CD4-positive, alpha-beta T cell treated with Interleukin-2 at 100 ng/mL for 4 hours (primary cell): ENCODE measurements at places on chromosomes 4 and X.

DNA sequence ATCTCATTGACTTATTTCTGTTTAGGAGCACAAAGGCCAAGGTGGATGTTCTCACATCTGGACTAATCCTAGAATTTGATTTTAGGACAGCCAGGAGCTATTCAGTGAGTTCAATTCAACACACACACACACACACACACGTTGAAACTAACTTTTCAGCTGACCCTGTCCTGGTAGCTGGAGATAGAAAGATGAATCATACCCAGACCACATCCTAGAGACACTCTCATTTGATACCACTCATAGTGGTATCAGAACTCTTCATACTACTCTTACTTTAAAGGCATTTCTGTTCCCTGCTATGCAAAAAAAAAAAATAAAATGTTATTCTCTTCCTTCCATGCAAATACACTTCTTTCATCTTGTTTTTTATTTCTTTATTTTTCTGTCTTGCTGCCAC, 36.7 kb downstream of the KLF8 start:
- no peak for DNase-seq

DNA sequence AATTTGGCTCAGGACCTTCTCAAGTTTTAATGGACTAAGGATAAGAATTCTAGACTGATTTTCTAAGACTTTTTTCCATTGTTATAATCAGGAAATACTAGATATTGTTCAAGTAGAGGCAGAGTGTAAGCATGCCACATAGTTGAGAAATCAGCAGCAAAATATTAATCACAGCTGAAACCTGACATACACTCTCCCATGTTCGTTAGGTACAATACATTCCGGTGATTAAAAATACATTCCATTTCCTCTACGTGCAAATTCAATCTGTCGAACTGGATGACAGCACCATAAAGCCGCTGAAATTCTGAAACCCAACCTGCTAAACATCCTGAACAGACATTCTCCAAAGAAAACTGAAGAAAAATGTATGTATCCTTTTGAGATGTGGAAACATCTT, 587.6 kb upstream of the DIPK2B start:
- no peak for DNase-seq

- no peak for DNase-seq
These were observed 98.4 kb downstream of the AREG start for GRCh38 chr4:74543231-74543781.

GRCh38 chr4:52299120-52299519, 248.0 kb downstream of the SPATA18 start:
- no peak for DNase-seq

- no peak for DNase-seq
These were observed 13.4 kb downstream of the TBC1D9 start for GRCh38 chr4:140742838-140743193.

- no peak for DNase-seq
These were observed 148.9 kb downstream of the ADAM29 start for GRCh38 chr4:175066923-175067627.

DNA sequence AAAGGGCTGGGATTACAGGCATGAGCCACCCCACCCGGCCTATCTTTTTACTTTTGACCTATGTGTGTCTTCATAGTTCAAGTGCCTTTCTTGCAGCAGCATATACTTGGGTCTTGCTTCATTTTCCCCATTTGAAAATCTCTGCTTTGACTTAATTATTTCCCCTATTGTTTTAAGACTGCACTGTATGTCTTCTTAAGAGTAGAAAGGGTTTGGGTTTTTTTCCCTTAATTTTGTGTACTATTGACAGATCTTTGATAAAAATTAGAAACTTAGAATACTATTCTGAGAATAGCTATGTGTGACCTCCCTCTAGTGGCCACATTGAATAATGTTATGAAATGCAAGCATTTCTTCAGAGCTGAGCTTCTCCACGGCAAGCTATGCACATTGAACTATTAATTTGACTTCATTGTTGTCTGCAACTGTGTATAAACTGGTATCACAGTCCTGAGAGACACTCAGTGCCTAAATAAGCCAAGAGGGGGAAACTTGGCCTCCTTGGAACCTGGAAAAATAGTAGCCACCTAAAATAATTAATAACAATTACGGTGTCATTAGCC, 8.7 kb upstream of the SLC25A4 start:
- DNase-seq, result peak; percentile 66

DNA sequence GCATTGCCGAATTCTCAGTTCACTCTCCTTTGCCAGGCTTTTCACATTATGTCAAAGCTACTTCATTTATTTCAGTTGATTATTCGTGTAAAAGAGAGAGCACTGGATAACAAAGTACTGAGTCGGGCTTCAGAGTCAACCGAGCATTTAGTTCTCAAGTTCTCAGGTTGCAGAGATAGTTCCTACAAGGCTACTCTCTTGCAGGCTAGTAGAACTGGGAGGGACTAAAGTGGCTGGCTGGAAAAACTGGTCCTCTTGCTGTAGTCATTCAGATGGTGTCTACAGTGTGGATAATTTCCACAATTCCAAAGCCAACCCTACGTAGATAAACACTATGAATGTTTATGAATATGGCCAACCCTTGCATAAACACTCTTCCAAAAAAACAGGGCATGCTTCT, 4.6 kb upstream of the CCNG2 start:
- no peak for DNase-seq

- DNase-seq, result no peak
These were observed 23.5 kb upstream of the CA5B start for GRCh38 chrX:15714529-15714928.

DNA sequence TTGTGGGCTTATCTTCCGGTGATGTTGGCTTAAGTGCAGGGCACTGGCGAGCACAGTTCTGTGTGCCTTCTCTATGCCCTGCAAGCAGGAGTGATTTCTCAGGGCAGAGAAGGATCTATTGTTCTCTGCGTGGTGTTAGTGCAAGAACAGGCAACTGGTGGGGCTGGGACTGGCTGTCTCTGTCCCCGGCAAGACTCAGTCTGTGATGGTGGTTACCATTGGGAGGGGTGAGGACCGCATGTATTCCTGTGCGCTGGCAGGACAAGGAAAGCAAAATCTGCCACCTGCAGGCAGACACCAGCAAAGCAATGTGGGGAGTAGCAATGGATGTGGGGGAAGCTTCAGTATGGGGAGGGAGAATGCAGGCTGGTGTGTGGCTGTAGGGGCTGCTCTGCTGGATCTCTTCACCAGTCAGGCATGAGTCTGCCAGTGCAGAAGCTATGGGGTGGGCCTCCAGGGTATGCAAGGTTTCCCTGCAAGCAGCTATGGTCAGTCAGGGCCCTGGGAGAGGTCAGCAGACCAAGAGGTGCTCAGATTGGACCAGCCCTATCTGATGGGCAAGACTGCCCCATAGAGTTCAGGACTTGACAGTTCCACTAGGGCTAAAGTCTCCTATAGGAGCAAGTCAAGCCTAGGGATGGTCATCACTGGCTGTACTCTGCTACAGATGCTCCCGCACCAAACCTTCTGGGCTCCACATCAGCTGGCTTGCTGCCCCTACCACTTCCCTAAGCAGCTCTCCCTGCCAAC, 16.8 kb downstream of the PF4 start:
- no peak for DNase-seq

GRCh38 chr4:184792950-184793555, 32.7 kb downstream of the ACSL1 start:
- peak; percentile 54 for DNase-seq

- no peak for DNase-seq
These were observed 214.0 kb upstream of the WDFY3 start for GRCh38 chr4:85180533-85180932.

- DNase-seq, result no peak
These were observed 31.8 kb downstream of the MSL3 start for GRCh38 chrX:11789809-11790208.

DNA sequence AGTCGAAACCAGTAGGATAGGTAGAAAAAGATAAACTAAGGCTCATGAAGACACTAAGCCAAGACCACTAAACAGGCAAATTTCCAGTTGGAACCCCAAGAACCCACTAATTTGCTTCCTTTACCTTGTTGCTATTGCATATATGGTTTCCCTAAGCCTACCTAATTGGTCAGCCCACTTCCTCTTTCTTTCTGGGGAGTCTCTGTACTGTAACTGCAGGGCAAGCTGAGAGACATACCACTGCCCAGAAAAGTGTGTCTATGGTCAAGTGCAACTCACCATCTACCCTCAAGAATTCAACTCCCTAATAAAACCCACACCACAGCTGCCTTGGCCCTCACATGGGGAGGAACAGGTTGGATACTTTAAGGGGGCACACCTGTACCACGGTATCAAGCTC, 28.6 kb downstream of the IDS start:
- no peak for DNase-seq

GRCh38 chr4:28221536-28221935, 1360.9 kb downstream of the STIM2 start:
- DNase-seq, result no peak

GRCh38 chrX:94831364-94831763, 1157.4 kb downstream of the FAM133A start:
- no peak for DNase-seq

- DNase-seq, result no peak
These were observed 13.2 kb upstream of the PCDH18 start for GRCh38 chr4:137545461-137545861.

GRCh38 chr4:40178672-40179071, 18.2 kb upstream of the RHOH start:
- no peak for DNase-seq

DNA sequence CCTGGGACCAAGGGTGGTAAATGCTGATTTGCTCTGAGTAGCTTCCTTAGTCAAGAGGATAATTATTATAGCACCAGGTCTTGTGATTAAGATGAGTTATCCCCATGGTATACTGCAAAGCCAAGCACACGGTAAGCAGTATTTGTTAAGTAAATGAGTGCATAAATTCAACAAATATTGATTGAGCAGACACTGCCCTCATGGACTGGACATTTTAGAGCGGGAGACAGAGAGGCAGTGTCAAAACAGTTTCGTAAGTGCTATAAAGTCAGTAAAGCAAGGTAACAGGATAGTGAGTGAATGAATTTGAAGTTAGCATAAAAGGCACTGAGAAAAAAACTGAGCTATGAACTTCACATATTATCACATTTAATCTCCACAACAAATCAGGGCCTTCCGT, 13.9 kb downstream of the PHF8 start:
- DNase-seq, result no peak

- no peak for DNase-seq
These were observed 35.2 kb downstream of the STAP1 start for GRCh38 chr4:67593741-67594175.

GRCh38 chrX:42519666-42520231, 258.2 kb downstream of the PPP1R2C start:
- DNase-seq, result no peak
